NCI-H2171 (cell line): ENCODE measurements at places on chromosomes 2 and 18.
A peak's percentile ranks its signal among the peaks of the same experiment; 100 is the strongest.

DNA sequence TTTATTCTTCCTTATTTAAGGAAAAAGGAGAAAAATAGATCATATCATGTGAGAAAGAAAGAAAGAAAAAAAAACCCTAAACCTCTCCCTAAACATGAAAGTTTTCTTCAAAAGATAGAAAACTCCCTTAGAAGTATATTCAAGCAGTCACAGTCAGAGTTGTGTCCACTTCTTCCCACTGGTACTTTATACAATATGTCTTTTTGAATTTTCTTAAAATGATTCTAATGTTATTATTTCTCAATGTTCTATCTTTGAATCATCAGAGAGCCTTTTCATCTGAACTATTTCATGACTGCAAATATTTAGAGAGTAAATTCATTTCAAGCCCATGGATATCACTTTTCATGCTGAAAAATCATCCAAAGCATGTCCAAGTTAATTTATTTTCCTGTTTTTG is 205.2 kb upstream of the SPOPL start:
- DNase-seq = no peak

DNA sequence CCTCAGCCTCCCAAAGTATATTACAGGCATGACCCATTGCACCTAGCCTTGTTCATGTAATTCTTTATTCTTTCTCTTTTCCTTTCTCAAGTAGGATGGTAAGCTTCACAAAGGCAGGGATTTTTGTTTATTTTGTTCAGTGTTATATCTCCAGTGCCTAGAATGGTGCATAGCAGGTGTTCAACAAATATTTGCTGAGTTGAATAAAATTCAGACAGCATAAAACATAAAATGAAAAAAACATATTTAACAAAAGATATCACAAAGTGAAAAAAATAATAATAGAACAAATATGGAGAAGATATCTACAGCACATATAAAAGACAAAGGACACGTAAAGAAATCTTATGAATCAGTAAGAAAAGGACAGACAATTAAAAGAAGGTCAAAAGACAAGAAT is 8.8 kb downstream of the PREPL start:
- DNase-seq = no peak

GRCh38 chr18:63078471-63078870 is 241.1 kb downstream of the BCL2 start:
- no peak for DNase-seq

DNA sequence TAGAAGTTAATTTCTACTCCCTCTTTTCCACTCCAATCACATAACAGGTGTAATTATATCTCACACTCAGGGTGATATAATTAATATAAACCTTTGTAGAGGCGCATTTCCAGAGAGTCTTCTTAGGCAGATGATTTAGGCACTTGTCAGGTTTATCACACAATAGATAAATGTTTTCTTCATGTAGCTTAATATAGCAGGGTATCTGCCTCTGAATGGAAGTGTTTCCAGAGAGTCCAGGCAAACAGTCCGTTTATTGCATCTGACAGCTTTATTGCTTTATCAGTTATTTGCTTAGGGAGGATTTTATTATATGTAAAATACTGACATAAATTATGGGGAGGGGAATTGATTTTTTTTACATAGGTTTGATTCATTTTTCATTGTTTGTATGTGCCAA is 766.3 kb downstream of the SLC4A3 start:
- no peak for DNase-seq

DNA sequence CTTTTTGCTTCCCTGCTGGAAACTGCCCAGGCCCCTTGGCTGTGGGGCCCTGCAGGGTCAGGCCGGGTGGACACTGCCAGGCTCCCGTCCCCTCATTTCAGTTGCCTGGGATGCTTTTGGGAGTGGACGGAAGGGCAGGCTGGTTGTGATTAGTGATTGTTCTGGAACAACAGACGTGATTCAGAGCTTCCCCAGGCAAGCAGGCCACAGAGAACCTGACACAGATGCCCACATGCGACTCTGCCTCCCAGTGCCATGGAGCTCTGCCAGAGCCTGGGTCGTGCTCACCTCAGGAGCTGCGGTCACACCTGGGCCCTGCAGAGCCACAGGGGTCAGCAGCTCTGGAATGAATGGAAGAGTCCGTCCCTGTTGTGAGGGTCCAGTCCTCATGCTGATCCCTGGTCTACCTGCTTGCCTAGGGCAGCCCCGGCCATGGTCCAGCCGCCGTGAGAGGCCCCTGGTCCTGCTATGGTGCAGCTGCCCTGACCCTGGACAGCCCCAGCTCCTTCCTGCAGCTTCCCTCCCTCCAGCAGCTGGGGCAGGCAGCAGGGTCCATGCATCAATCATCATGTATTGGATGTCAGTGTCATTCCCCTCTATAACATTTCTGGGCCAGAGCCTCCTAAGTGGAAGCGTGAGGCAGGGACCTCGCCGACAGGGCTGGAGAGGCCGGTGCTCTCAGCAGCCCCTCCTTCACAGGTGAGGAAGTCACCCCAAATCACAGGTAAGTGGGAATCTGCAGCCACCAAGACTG is 518.6 kb upstream of the MYT1L start:
- no peak for DNase-seq

- no peak for DNase-seq
These were observed 10.3 kb downstream of the ASXL3 start for GRCh38 chr18:33588361-33588760.

DNA sequence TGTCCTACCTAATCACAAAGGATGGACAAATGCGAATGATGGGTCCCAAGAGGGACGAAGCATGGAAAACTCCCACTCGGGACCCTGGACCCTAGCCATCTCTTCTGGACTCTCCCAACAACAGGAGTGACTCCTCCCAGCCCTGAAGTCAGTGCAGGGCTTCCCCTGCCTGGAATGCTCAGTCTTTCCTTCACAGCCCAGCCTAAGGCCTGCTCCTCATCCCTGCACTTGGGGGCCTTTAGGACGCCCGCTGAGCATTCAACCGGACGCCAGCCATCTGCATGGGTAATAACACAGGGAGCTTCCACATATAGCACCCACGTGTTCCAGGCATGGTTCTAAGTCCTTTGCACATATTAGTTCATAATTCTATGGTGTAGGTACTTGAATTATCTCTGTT is 237.5 kb downstream of the KLHL29 start:
- DNase-seq = no peak

GRCh38 chr2:39377226-39377939 is 59.7 kb downstream of the MAP4K3 start:
- DNase-seq = no peak

GRCh38 chr2:122486086-122486485 is 730.6 kb downstream of the TSN start:
- no peak for DNase-seq

GRCh38 chr2:98692090-98693054 is 38.6 kb downstream of the MGAT4A start:
- no peak for DNase-seq

- no peak for DNase-seq
These were observed 47.0 kb downstream of the LANCL1 start for GRCh38 chr2:210429403-210430137.

- DNase-seq = peak; percentile 44
These were observed 823 bp downstream of the PARD3B start for GRCh38 chr2:204545861-204546735.
